ENCODE measurements at places on chromosomes 7 and 10. TPM values are rescaled to one million over a fixed set of nuclear protein-coding genes. Genes with fewer than 3 reads are reported as not detected.

The GHRHR gene
- not detected for total RNA-seq

The AKR1C2 gene
- total RNA-seq, result 0.33 TPM

The PODXL gene
- 444 TPM for total RNA-seq

The FEZF1 gene
- 0.41 TPM for total RNA-seq

The HHEX gene
- total RNA-seq, result 120 TPM

The GPR37 gene
- total RNA-seq, result 32.8 TPM

The ACBD7 gene
- 8.5 TPM for total RNA-seq

The HMX3 gene
- not detected for total RNA-seq

The HMX2 gene
- not detected for total RNA-seq

The TUBAL3 gene
- total RNA-seq, result not detected

The AKR1C8 gene
- not detected for total RNA-seq

The PURB gene
- 29.8 TPM for total RNA-seq

The GLI3 gene
- total RNA-seq, result 7.8 TPM

The SPDYE2 gene
- total RNA-seq, result not detected

The EEPD1 gene
- 11.4 TPM for total RNA-seq

The TMEM236 gene
- not detected for total RNA-seq

The NAT16 gene
- total RNA-seq, result 0.15 TPM

The ATOH7 gene
- 0.36 TPM for total RNA-seq

The FKBP9 gene
- 68.0 TPM for total RNA-seq

The PRRT4 gene
- 0.18 TPM for total RNA-seq

The UNCX gene
- total RNA-seq, result not detected

The IMMP2L gene
- total RNA-seq, result 17.7 TPM

The CALCR gene
- 16.8 TPM for total RNA-seq

The ACTR3C gene
- 0.92 TPM for total RNA-seq

The CPXM2 gene
- 1.4 TPM for total RNA-seq

The GDF10 gene
- not detected for total RNA-seq

The MMRN2 gene
- total RNA-seq, result 0.80 TPM

The LIPK gene
- total RNA-seq, result not detected

The YKT6 gene
- total RNA-seq, result 101 TPM

The C7orf33 gene
- not detected for total RNA-seq

The POLR2J3 gene
- total RNA-seq, result 38.7 TPM

The CYP2C19 gene
- total RNA-seq, result 0.22 TPM

The MRLN gene
- not detected for total RNA-seq

The IDI2 gene
- not detected for total RNA-seq

The LIPF gene
- not detected for total RNA-seq

The OR2A14 gene
- total RNA-seq, result not detected

The ZCCHC24 gene
- total RNA-seq, result 7.6 TPM

The PTTG1IP2 gene
- total RNA-seq, result not detected

The ZDHHC6 gene
- total RNA-seq, result 30.4 TPM

The IFIT1B gene
- total RNA-seq, result not detected

The INTS15 gene
- total RNA-seq, result 30.3 TPM

The ATG9B gene
- 1.2 TPM for total RNA-seq

The SFRP4 gene
- total RNA-seq, result not detected

The NRAP gene
- total RNA-seq, result 0.09 TPM

The OR13A1 gene
- not detected for total RNA-seq

The DGKB gene
- total RNA-seq, result 5.2 TPM

The ING3 gene
- total RNA-seq, result 17.3 TPM

The SDK1 gene
- 19.5 TPM for total RNA-seq

The ZKSCAN5 gene
- total RNA-seq, result 14.3 TPM

The MAP3K8 gene
- 39.9 TPM for total RNA-seq

The RAPGEF5 gene
- total RNA-seq, result 23.2 TPM

The AKR1C4 gene
- total RNA-seq, result not detected
